ENCODE measurements at places on chromosomes 3 and 15.

DNA sequence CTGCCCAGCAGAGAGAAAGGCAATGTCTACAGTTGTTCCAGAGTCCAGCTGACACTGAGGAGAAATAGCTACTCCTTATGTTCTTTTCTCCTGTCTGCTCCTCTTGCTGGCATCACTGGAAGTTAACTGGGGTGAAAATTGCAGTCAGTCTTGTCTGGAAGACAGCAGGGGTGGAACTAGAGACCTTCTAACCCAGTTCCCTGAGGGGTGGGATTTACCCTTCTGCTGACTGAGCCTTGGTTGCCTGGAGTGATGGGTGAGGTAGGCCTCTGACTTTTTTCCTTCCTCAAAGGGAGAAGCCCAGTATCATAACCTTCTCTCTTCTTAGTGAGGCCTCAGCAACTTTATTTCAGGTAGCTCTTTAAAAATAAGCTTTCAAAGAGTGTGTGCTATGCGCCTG, 16.2 kb downstream of the ZNF609 start:
- DNase-seq = no peak

DNA sequence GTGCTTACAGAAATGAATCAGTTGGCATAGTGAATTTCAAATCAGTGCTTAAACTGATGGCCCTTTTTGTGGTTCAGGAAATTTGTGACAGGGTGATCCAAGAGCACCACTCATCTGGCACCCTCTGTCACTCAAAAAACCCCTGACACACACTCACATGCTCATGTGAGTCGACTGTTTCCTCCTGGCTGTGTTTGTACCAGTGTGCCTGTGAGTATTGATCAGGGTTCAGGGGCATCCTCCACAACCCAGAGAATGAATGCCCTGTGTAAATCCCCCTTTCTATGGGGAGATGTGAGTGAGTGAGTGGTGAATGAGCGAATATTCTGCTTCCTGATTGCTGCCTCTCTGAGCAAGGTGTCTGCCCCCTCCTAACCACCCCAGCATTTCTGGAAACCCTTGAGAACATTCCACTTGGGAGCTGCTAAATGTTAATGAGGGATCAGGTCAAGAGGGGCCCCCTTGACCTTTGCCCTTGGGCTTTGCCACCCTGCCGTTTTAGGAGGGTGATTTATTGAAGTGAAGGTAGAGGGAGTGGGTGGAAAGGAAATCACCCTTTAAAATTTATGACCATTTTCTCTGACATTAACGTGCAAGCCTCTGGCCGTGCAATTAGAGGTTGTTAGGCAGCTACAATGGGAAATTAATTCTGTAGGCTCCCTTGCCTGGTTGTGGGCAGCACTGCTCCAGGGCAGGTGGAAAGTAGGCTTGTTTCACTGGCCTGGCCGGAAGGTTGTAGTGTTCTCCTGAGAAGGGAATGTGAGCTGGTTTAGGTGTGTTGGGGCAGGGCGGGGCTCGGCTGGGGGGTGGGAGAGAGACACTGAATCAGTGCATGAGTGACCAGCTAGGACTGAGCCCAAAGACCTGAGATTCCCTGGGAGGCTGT, 87.2 kb downstream of the SLCO3A1 start:
- no peak for DNase-seq

GRCh38 chr3:116188231-116188785, 257.0 kb downstream of the LSAMP start:
- DNase-seq = no peak

GRCh38 chr3:58064923-58065638, 56.9 kb downstream of the FLNB start:
- DNase-seq = no peak

DNA sequence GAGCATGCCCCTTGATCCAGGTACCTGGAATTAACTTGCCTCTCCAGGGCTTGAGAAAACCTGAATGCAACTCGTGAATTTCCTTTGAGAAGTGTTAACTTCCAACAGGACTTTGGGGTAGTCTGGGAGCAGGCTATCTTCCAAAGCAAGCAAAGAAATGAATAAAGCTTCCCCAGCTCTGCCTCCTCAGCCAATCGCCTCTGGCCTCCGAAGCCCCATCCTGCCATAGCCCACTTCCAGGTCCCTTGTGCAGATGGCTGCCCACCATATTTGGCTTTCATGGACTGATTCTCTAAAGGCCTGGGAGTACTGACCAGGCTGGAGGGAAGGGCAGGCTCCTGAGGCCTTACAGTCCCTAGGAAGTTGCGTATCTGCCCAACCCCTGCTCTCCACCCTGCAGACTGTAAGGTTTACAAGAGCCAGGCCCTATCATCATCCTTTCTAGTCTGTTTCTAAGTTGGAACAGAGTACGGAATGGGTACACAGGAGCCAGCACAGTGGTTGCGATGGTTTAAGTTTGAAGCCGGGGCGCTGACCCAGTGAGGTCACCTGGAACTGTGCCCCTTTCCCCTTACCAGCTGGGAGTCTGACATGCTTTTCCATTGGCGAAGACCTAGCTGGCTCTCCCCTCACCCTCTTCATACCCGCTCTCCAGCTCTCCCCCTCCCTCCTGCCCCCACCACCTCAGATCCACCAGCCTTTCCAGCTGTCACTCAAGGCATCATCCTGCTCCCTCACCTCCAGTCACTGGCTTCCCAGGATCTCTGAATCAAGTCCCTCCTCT, 1.1 kb upstream of the PML start:
- DNase-seq = no peak

Measured in activated naive CD4-positive, alpha-beta T cell (primary cell).